GM10248 (cell line): ENCODE measurements at places on chromosomes 11 and 22.

DNA sequence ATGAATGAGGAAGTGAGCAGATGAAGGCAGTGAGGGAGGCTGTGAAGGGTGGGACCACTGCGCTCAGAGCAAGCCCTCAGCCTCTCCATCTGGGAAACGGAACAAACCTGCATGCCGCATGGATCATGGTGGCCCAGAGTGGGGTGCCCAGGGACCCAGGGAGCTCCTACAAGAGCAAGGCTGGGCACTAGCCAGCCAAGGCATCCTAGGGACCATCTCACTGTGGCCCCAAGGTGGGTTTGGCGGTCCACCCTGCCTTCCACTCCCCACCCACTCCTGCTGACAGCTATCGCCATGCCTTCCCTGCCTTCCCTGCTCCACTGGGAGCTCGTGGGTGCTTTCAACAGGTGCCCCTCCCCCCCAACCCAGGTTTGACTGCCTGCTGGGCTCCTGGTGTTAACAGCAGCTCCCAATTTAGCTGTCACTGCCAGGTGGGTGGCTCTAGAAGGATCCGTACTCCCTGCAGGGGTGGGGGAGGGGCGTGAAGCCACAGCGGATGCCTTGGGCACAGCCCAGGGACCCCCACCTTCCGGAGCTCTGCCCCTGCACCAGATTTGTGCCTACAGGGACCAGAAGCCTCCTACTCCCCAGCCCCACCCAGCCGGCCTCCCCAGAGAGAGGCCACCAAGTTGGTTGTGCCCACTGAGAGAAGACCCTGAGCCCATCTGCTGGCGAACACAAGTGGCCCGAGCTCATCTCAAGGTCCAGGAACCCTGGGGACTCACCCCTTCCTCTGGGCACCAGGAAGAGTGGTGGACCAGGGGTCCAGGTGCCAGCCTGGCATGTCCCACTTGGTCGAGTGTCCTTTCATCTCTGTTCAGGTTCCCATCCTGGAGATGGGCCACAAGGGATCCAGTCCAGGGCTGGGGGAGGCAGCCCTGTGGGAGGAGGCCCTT lies 29.7 kb upstream of the PRODH start:
- DNase-seq = no peak

DNA sequence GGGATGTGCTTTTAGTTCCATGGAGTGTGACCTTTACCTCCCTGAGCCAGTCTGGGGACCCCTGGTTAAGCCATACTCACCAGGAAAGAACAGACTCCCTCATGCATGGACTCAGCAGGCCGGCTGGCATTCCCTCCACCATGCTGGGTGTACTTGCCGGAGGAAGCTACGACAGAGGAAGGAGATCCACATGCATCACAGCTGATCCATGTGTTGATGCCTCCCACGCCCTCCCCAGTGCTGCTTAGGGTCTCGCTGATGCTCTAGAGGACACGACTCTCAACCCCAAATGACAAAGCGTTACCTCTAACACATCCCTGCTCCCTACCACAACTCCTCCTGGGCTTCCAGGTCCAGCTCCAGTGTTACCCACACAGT lies 39.8 kb downstream of the GAB4 start:
- no peak for DNase-seq

DNA sequence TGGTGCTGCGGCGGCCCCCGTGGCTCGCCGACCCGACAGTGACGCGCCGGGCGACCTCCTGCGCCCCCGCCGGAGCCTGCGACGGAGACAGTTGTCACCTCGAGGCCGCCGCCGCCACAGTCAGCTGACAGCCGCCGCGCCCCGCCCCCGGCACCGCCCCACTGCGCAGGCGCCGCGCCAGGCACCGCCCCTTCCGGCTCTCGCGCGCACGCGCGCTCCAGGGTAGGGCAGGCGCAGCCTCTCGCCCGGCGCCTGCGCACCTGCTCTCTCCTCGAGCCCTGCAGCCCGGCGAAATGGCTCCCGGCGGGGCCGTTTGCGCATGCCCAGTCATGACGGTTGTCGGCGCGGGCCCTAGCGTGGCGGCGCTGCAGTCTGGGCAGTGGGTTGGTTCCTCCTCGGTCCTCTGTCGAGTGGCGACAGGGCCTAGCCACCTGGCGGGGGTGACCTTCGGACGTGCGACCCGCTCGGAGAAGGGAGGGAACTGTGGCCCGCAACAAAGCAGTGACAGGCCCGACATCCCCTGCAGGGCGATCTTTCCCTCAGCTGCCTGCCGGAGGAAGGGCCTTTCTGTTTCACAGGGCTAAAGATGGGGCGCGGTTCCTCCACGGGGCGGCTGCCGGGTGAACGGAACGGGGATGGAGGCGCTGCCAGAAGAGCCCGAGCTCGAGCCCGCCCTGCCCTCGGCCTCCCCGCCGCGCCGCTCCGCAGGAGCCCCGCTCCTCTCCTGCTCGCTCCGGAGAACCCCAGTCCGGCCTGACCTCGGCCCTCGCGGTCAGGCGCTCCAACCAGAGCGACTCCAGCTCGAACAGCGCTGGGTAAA lies at the start of gene TOLLIP:
Gene TOLLIP (minus strand): TSS at position 135 of the 820 bp plus-strand sequence. CDS start 134 bp downstream, at position 1.
- peak; percentile 100 for DNase-seq

GRCh38 chr11:60720460-60720859 lies 4.1 kb upstream of the MS4A18 start:
- no peak for DNase-seq

DNA sequence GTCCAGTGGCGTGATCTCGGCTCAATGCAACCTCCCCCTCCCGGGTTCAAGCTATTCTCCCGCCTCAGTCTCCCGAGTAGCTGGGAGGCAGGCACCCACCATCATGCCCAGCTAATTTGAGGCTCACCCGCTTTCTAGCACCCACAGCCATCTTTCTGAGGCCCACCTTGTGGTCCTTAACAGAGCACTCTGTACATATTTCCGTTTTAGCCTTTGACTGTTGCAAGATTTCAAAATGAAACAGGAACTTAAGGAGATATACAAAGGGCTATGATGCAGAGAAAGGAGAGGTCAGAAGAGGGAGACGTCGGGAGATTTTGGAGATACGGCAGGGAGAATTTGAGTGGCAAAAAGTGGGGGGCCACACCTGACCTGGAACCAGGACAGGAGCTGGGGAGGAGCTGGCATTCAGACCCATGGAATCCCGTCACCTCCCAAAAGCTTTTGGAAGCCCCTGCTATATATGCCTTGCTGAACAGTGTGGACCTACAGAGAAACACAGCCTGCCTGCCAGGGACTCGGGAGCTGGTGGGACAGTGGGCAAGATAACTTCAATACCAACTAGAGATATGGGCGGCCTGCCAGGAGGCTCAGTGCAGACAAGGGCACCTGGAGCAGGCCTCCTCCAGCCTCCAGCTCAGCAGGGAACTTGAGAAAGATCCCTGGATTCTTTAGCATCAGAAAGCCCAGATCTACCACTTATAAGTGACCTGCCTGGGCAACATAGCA lies 8.0 kb upstream of the CLCF1 start:
- peak; percentile 51 for DNase-seq

DNA sequence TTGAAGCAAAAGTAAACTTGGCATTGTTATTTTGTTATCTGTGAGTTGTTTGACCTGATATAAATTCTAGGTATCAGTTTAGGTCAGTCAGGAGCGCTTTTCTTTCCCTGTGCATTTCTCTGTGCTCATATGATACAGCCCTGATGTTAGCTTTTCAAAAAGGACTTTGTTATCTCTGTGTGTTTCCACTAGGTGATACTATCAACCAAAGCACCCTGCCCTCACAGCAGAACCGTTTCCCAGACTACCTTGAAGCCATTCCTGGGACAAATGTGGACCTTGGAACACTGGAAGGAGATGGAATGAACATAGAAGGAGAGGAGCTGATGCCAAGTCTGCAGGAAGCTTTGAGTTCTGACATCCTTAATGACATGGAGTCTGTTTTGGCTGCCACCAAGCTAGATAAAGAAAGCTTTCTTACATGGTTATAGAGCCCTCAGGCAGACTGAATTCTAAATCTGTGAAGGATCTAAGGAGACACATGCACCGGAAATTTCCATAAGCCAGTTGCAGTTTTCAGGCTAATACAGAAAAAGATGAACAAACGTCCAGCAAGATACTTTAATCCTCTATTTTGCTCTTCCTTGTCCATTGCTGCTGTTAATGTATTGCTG lies 87.7 kb upstream of the BIRC3 start:
- no peak for DNase-seq

DNA sequence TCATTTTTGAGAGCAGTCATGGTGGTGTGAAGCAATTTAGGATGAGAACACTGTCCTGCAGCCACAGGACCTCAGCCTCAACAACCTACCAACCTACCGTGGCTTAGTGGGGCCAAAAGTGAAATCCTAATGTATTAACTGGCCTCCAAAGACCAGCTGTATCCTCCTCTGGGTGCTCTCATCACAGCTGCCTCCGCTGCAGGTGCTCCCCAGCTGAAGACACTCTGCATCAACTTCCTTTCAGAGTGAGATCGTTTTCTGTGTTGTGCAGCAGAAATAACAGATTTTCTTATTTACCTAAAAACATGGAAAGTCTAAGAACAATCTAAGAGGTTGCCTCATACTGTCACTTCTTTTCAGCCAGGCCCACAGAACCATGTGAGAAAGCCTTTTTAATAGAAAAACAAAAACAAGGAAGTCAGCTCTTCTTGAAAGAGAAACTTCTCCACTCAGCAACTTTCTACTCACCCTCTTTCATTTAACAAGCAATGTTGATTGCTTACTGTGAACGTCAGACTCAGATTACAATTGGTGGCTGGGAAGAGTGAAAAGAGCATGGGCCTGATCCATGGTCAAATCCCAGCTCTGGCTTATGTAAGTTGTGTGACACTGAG lies 136.1 kb downstream of the TENM4 start:
- peak; percentile 24 for DNase-seq

- DNase-seq = peak; percentile 13
Measured at GRCh38 chr11:13667245-13667644, 1.2 kb upstream of the FAR1 start.

GRCh38 chr22:37633625-37634416 lies 5.6 kb upstream of the SH3BP1 start:
- peak; percentile 92 for DNase-seq
